ENCODE measurements at places on chromosomes 3 and 15.

DNA sequence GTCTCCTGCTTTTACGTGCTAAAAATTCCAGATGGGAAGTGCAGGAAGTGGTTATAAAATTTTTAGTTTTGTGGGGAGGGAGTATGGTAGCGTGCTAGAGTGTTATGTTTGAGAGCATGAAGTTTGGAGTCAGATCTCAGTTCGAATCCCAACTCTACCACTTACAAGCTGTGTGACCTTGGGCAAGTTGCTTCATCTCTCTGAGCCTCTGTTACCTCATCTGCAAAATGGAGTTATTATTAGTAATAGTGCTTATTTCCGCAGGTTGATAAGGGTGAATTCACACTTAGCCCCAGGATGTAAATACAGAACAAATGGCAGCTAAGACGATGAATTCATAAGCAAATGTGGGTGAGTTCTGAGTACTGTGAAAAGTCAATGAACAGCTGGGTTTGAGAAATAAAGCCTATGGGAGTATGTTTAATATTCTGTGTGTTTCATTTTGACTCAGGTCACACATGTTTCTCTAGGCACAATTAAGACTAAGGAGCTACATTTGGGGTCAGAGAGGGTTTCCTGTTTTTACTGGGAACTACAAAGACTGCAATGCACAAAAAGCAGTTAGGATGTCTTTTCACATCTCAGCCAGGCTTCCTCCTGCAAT lies 73.1 kb upstream of the FEZF2 start:
- DNase-seq, result no peak

DNA sequence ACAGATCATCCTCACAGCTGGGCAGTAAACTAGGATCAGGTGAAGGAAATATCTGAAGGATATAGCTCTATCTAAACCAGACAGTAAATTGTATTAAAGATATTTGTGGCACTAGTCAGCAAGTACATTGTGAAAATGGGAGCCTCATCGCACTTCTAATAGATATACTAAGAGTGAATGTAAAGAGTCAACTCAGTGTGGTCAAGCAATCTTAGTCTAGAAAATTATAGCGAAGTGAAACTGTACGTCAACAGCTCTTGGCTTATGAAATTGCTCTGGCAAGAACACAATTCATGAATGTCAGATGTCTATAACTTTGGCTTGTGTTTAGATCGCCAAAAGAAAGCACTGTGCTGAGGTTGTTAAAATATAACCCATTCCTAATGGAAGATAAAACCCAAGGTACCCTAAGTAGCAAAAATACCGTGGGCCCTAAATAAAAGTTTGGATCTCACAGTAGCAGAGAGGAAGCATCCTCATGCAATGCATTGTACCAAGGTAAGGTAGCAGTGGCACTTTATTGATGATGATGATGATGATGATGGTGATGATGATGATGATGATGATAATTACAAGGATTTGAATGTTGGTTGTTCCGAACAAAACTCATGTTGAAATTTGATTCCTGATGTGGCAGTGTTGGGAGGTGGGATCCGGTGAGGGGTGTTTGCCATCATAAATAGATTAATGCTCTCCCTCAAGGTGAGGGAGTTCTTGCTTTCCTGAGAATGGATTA lies 228.5 kb downstream of the UNC13C start:
- DNase-seq, result no peak

GRCh38 chr3:107426223-107426622 lies 49.0 kb downstream of the CCDC54 start:
- no peak for DNase-seq

- DNase-seq, result no peak
These were observed 41.4 kb upstream of the FEZF2 start for GRCh38 chr3:62414786-62415185.

DNA sequence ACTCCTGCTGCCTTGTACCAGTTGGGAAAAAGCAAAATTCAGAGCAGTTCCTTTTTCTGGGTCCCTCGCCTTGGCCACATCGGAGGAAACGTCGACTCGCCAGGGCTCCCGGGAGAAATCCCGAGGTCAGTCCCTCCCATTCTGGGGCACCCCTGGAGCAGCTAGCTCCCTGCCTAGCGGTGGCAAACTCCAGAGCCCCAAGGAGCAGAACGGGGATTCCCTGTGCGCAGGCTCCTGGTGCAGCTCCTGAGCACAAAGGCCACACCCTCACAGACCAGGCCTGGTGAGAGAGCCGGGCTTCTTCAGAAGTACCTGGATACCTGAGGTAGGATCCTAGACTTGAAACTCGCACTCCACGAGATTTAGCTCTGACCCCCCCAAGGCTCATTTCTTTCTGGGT lies 2.6 kb downstream of the LRRC3B start:
- DNase-seq, result no peak

DNA sequence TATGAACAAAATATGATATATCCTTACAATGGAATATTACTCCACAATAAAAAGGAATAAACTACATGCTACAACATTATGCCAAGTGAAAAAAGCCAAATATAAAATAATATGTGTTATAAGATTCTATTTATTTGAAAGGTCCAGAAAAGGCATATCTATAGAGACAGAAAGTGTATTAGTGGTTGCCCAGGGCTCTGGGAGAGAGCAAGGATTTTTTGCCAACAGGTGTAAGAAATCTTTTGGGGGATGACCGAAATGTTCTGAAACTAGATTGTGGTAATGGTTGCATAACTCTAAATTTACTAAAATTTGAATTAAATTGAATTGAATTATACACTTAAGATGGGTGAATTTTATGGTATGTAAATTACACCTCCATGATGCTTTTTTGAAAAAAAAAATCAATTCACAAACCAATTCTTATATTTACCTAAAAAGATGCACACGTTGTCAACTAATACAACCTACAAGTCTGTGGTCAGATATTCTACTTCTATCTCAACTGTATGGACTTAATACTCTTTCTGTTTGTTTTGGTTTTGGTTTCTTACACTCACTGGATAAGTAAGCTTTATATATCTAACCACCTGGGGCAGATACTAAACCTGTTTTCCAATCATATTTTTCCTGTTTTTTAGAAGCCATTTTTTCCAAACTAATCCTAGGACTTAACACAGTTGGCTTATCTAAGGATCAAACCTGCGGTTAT lies 75.8 kb downstream of the FBN1 start:
- no peak for DNase-seq

DNA sequence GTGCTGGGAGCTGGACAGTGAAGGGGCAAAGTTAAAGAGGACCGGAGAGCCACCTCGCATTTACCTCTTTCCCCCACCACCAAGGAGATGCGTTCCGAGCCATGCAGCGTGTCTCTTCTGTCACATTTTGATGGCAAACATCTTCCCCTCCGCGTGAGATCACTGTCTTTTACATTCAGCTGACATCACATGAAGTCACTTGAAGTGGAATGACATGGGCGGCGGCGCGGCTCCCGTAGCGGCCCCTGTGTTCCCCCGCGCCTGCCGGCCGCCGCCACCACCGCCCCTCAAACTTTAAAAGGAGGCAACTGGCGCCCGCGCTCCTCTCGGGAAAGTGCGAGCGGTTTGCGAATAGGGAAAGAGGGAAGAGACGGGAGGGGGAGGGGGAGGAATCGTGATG lies at the start of gene FEZF2:
FEZF2 (minus strand) TSS at position 336 of the 400 bp plus-strand sequence. CDS start 682 bp downstream, outside the sequence.
- DNase-seq, result no peak

DNA sequence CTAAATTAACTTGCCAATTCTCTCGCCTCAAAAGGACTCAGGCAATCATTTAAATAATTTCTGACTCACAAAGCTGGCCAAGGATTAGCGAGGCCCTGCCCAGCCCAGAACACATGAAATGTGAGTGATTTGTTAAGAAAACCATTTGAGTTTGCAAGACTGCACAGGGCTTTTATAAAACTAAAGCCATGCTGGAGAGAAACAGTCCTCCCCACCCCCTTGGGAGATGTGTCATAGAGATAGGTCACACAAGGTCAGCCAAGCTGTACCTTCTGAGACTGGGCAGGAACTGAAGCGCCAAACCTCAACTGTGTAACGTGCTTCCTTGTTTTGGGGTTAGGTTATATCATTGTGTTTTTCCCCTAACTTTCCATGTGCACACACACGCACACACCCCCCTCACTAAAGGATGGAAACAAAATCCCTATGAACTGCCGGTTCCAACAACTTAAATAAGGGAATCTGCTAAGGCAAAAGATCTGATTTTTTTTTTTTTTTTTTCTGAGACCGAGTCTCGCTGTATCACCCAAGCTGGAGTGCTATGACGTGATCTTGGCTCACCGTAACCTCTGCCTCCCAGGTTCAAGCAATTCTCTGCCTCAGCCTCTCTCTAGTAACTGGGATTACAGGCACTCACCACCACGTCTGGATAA lies 8.1 kb downstream of the SPATA12 start:
- no peak for DNase-seq

DNA sequence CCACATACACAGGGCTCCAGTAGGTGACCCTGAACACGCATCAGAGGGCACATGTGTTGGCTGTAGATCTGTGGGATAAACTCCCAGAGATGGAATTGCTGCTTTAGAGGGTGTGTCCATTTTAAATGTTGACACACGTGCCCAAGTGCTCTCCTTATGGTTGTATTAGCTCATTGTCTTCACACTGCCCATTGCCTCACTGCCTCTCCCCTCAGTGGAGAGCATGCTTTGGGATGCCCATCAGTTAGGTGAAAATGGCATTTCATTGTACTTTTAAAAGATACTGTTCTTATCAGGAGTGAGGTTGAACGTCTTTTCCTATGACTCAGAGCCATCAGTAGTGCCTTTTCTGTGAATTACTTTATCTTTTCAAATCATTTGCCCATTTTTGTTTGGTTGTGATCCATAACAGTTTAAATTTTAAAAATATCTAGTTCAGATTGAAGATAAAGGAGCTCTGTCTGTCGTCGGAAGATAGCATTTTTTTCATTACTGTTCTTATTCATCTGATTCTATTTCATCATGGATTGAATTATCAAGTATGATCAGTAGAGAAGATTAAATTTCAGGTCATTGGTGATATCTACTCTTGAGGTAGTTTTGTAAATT lies 120.7 kb downstream of the CHDH start:
- DNase-seq, result no peak

GRCh38 chr15:67741308-67741707 lies 84.0 kb upstream of the SKOR1 start:
- no peak for DNase-seq

- no peak for DNase-seq
These were observed 28.5 kb downstream of the SCG5 start for GRCh38 chr15:32669896-32670611.

- DNase-seq, result no peak
These were observed 607 bp downstream of the LCTL start for GRCh38 chr15:66565141-66565641.

- no peak for DNase-seq
These were observed 21.0 kb downstream of the C2CD4A start for GRCh38 chr15:62087671-62088352.

- DNase-seq, result no peak
These were observed 1.3 kb downstream of the GMPS start for GRCh38 chr3:155871746-155872158.

- DNase-seq, result no peak
These were observed 246.9 kb upstream of the THRB start for GRCh38 chr3:24741506-24741905.

GRCh38 chr3:38139652-38140051 lies 1.2 kb downstream of the MYD88 start:
- DNase-seq, result no peak

- DNase-seq, result peak; percentile 20
These were observed 657.0 kb upstream of the NAALADL2 start for GRCh38 chr3:174202116-174202515.

GRCh38 chr3:155001289-155002010 lies 78.7 kb upstream of the MME start:
- no peak for DNase-seq

- DNase-seq, result peak; percentile 16
These were observed 17.9 kb upstream of the SKIC8 start for GRCh38 chr15:78317145-78317836.

- no peak for DNase-seq
These were observed 43.5 kb downstream of the ACAD9 start for GRCh38 chr3:128922804-128923459.

DNA sequence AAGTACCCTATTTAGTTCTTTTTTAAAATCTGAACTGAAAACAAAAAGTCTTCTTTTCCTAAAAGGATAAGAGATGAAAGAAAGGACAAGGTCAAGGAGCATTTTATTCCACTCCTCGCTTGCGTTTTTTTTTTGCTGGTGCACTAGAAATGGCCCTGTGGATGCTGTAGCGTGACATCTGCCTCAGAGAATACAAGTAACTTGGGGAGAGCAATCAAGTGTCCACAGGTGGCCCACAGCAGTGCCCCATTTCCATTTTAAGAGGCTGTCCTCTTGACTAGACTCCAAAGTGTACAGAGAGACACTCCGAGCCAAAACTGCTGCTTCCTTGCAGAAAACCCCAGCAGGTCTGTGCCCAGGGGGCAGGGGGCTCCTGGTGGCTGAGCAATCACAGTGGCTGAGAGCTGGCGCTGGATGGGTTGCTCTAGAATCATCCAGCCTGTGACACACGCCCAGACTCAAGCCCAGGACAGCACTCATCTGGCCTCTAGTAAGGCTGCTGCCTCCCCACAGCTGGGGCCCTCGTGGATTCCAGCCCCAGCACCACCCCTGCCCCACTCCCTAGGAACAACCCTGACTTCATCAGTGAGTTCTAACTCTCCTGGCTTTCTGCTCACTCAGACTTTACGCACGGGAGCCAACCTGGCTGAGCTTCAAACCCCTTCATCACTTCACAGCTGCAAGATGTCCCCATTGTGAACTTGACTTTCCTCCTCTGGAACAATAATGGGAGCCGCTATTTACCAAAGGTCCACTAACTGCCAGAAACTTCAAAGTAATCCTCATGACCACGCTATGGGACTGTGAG lies 71.1 kb upstream of the SPATA12 start:
- DNase-seq, result peak; percentile 49

- no peak for DNase-seq
These were observed 209.9 kb upstream of the SLC2A2 start for GRCh38 chr3:171236265-171237008.

DNA sequence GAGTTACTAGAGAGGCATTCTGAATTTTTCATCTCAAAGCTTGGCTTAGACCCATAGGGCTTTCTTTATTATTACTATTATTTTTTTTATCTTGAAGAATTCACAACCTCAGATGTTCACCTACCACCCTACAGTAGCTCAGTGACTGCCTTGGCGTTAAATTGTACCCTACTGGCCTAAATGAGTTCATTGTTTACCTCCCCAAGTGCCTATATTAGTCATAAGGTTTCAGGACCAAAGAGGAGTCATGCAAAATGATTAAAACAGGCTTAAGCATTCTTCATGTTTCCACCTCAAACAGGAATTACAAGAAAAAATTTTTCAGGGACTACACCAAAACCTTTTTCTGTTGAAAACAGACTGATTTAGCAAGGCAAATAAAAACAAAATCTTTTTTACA lies 751.5 kb downstream of the SQOR start:
- no peak for DNase-seq

GRCh38 chr15:67524235-67524634 lies 3.3 kb downstream of the C15orf61 start:
- DNase-seq, result no peak
